ENCODE measurements at places on chromosomes 2 and 18. TPM values are rescaled to one million over a fixed set of nuclear protein-coding genes. Genes with fewer than 3 reads are reported as not detected.
A peak's percentile ranks its signal among the peaks of the same experiment; 100 is the strongest.

DNA sequence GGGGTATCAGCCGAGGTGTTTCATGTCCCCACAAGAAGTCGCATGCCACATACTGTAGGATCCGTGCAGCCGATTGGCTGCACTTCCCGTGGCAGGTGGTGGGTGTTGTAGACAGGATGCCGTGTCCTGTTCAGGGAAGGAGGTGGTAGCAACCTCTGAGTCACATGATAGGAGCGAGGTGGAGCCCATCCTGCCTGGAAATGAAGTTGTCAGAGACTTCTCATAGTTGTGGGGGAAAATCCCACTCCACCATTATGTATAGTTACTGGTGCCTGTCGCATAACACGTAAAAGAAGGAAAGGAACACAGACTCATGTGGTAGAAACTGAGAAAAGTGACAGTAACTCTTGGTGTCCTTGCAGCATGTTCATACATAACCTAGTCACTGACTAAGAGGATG lies 91.4 kb upstream of the IL1R2 start:
- H3K4me3 ChIP-seq, result no peak overlapping the region
- no peaks in the 10 kb centered on the region for H3K36me3 ChIP-seq
- DNase-seq, result no peak
- no peak overlapping the region for H3K27ac ChIP-seq
- H3K4me1 ChIP-seq, result no peaks in the 10 kb centered on the region
- peaks cover 3% of the 10 kb centered on the region for H3K27me3 ChIP-seq

The NMUR1 gene
- not detected for total RNA-seq

The FOXD4L1 gene
- 0.41 TPM for total RNA-seq

DNA sequence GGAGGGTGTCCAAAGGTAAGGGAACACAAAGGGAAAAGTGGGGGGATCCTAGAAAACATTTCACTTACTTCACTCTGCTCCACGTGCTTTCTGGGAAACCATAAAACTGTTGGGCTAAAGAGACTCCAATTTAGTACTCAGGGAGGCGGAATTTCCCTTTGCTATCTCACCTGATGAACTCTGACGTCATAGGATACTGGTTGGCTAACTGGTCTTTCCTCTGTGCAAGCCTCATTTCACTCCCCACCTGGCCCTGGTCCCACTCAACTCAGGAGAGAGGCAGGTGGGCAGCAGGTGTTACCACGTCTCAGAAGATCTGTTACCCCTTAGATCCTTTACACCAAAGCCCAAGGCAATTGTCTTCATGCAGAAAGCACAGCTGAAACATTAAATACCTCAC lies 51.8 kb upstream of the PMAIP1 start:
- peaks cover 3% of the 10 kb centered on the region for H3K27me3 ChIP-seq
- no peak overlapping the region for H3K27ac ChIP-seq
- DNase-seq, result no peak
- no peak overlapping the region for H3K4me3 ChIP-seq

The TMEM198 gene
- total RNA-seq, result 0.36 TPM

DNA sequence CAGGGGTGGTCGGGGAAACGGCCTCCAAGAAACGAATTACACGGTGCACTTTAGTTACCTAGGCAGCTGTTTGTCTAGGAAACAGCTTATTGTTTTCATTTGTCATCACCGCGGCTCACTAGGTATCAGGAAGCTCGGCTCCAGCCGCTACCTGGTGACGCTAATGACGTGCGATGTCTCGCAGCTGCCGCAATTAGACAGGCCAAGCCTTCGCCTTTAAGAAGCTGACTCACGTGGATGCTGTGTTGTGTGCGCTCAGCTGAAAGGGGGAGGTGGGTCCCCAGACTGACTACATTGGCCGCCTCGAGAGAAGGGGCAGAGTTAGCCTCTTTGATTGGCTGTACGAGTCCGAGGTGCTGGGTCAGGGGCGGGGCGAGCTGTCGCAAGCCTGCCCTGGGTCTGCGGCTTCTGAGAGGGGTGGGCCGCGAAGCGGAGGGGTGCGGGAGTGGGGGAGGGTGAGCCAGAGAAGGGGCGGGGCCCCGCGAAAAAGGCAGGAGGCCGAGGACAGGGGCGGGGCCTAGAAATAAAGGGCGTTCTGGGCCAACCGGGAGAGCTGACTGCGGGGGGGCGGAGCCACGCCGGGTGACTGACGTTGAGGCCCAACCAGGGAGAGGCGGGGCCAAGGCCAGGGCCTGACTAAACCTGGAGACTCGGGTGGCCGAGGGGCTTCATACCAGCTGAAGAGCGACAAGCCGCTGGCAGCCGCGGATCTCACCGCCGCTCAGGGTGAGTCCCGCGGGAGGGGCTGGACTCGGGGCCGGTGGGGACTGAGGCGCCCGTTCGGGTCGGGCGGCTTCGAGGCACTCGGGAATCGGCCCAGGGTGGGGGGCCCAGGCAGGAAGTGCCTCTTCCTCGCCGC lies at the start of gene YPEL5:
YPEL5 (plus strand) TSS at position 671 of the 859 bp plus-strand sequence. CDS start 9,645 bp downstream, outside the sequence.
- peaks cover 11% of the 10 kb centered on the region for H3K36me3 ChIP-seq
- peak within 1 kb of the TSS; percentile 92 for H3K4me3 ChIP-seq
- DNase-seq, result peak; percentile 100

The SPTBN1 gene
- 190 TPM for total RNA-seq

DNA sequence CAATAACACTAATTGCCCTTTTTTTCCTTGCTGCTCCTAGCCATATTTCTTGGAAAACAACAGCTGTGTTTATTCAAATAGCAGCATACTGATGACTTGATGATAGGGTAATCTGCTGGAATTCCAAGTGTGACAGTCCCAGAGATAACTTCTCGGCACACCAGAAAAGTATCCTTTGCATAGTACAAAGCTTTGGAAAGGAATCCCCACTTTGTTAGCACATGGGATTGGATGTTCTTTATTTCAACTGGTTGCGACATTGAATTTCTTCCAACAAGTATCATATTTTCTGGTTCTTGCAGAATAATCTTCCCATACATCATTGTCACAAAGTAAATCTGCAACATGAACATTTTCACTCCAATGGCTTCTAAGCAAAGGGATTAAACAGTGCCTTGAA lies 445.8 kb upstream of the ACVR2A start:
- H3K4me3 ChIP-seq, result no peak overlapping the region
- no peak overlapping the region for H3K27ac ChIP-seq
- H3K36me3 ChIP-seq, result no peaks in the 10 kb centered on the region
- peaks cover 2% of the 10 kb centered on the region for H3K27me3 ChIP-seq
- H3K4me1 ChIP-seq, result no peaks in the 10 kb centered on the region

- peaks cover 6% of the 10 kb centered on the region for H3K4me1 ChIP-seq
- no peaks in the 10 kb centered on the region for H3K36me3 ChIP-seq
- no peak overlapping the region for H3K27ac ChIP-seq
- DNase-seq, result no peak
- no peaks in the 10 kb centered on the region for H3K27me3 ChIP-seq
These were observed 84.9 kb upstream of the MGAT4A start for GRCh38 chr2:98815795-98816194.

DNA sequence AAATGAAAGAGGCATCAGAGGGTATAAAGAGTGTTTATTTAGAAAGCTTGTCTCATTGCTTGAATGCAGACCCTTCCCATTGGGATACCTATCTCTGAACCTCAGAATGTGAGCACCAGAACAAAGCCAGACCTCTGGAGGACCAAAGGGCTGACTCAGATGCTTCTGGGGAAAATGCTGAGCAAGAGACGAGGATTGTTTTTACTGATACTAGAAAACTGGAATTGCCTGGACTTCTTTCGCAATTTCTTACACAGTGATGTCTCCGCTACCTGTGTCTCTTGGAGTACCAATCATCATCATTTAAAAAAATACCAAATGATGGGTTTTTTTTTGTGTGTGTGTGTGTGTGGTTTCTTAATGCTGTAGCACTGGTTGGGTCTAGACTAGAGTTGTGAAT lies 55.6 kb upstream of the CCDC85A start:
- H3K27ac ChIP-seq, result no peak overlapping the region
- H3K4me1 ChIP-seq, result no peaks in the 10 kb centered on the region
- no peaks in the 10 kb centered on the region for H3K36me3 ChIP-seq
- H3K27me3 ChIP-seq, result peaks cover 3% of the 10 kb centered on the region
- no peak for DNase-seq

The ATOH8 gene
- not detected for total RNA-seq

The BOK gene
- total RNA-seq, result not detected

DNA sequence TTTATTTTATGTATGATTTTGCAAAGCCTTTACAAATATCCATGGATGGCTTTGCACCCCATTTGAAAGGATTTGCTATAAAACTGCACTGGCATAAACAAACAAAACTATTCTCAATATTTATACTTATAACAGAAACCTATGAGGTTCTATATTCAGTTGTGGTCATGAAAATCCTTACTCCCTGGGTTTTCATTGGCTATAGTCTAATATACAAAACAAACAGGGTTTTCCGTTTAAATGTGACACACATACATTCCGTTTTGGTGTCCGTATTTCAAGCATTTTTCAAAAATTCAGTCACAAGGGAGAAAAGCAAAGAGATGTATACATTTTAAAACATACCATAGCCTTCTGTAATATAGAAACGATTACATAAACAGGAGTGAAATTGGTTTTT lies 100.0 kb downstream of the TCF4 start:
- no peak for DNase-seq
- H3K36me3 ChIP-seq, result no peaks in the 10 kb centered on the region
- H3K27me3 ChIP-seq, result no peaks in the 10 kb centered on the region
- peaks cover 18% of the 10 kb centered on the region for H3K4me1 ChIP-seq

The HJURP gene
- total RNA-seq, result not detected

GRCh38 chr2:240358080-240358479 lies 77.4 kb upstream of the GPC1 start:
- no peaks in the 10 kb centered on the region for H3K4me1 ChIP-seq
- peaks cover 14% of the 10 kb centered on the region for H3K36me3 ChIP-seq

DNA sequence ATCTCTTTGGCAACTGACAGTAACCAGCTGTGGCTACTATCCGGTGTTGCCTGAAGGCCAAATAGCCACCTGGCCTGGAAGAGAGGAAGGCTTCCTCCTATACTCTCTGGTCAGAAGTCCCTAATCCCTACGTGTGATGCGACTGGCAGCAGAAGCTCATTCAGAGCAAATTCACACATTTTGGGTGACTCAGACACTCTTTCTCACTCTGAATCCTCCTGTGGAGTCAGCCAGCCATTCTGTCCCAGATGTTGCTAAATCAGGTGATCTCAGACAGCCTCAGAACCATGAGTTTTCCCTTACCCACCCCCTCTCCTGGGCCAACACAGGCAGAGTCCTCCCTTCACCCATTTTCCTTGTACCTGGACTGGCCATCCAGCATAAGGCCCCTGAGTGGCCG lies 34.7 kb downstream of the CFAP53 start:
- no peak overlapping the region for H3K27ac ChIP-seq
- H3K4me1 ChIP-seq, result no peaks in the 10 kb centered on the region
- H3K4me3 ChIP-seq, result no peak overlapping the region
- no peak for DNase-seq

The MROH2A gene
- not detected for total RNA-seq

- H3K4me1 ChIP-seq, result peaks cover 10% of the 10 kb centered on the region
- H3K36me3 ChIP-seq, result peaks cover 46% of the 10 kb centered on the region
- peak; percentile 67 for DNase-seq
- no peak overlapping the region for H3K27ac ChIP-seq
These were observed 23.6 kb upstream of the HES6 start for GRCh38 chr2:238263204-238264071.

The VWC2L gene
- not detected for total RNA-seq

GRCh38 chr18:78090584-78090983 lies 840.9 kb downstream of the GALR1 start:
- H3K4me1 ChIP-seq, result no peaks in the 10 kb centered on the region
- DNase-seq, result no peak
- H3K27ac ChIP-seq, result no peak overlapping the region
- no peaks in the 10 kb centered on the region for H3K36me3 ChIP-seq
- H3K4me3 ChIP-seq, result no peak overlapping the region

GRCh38 chr2:97849881-97850528 lies 136.6 kb downstream of the ZAP70 start:
- peak overlapping the region; percentile 2 for H3K27ac ChIP-seq
- H3K4me1 ChIP-seq, result peaks cover 21% of the 10 kb centered on the region
- H3K4me3 ChIP-seq, result no peak overlapping the region
- no peak for DNase-seq

DNA sequence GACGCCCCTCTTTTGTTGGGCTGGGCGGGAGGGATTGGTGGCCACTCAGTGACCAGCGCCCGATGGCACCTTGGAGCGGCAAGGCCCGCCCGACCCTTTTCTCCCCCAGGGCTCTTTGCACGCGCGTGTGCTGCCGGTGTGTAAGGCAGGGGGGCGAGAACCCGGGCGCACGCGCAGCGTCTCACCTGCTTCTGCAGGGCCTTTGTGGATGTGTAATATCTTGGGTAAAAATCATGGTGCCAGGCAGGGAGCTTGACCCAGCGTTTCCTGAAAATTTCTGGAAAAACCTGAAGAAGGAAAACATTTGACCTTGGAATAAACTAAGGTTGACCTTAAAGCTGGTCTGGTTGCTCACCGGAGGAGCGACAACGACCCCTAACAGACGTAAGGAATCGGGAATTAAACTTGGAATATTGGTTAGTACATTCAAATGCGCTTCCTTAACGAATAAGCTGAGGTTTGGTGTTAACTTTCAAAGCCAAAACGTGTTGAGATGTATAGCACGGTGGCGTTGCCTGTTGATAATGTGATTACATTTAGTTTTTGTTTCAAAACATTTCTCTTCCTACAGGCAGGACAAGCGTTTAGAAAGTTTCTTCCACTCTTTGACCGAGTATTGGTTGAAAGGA lies 438 bp downstream of the HSPE1 start:
- no peak for DNase-seq
- H3K4me3 ChIP-seq, result peak overlapping the region; percentile 91
- H3K27ac ChIP-seq, result peak overlapping the region; percentile 97
- no peaks in the 10 kb centered on the region for H3K27me3 ChIP-seq

DNA sequence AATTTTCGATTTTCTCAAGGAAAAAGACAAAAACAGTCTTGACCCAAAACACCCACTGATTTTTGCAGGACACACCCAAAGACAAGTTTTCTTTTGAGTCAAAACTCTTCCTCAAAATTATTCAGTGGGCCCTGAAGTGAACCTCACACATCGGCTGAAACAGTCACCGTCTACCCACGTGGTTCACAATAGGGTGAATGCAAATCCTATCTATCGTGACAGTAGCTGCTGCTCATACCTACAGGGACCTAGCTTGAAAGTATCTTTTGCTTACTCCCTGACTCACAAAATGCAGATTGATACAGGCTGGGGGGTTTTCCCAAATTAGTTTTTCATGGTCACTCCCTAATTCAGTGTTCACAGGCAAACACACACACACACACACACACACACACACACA lies 10.7 kb upstream of the CD226 start:
- no peak overlapping the region for H3K4me3 ChIP-seq
- no peaks in the 10 kb centered on the region for H3K27me3 ChIP-seq
- peaks cover 14% of the 10 kb centered on the region for H3K4me1 ChIP-seq
- H3K36me3 ChIP-seq, result peaks cover 2% of the 10 kb centered on the region

The HOXD12 gene
- not detected for total RNA-seq

The HOXD8 gene
- not detected for total RNA-seq

The PROM2 gene
- total RNA-seq, result 0.88 TPM
